ENCODE measurements at places on chromosomes 2 and 18. TPM values are rescaled to one million over a fixed set of nuclear protein-coding genes. Genes with fewer than 3 reads are reported as not detected.
A peak's percentile ranks its signal among the peaks of the same experiment; 100 is the strongest.

- DNase-seq = no peak
- no peak overlapping the region for H3K27ac ChIP-seq
- H3K4me1 ChIP-seq = no peaks in the 10 kb centered on the region
- no peaks in the 10 kb centered on the region for H3K27me3 ChIP-seq
Measured at GRCh38 chr2:78908973-78909372, 116.5 kb upstream of the REG3G start.

GRCh38 chr2:17043173-17043572, 377.5 kb upstream of the CYRIA start:
- no peak for DNase-seq
- no peaks in the 10 kb centered on the region for H3K36me3 ChIP-seq
- no peak overlapping the region for H3K4me3 ChIP-seq
- no peaks in the 10 kb centered on the region for H3K4me1 ChIP-seq

DNA sequence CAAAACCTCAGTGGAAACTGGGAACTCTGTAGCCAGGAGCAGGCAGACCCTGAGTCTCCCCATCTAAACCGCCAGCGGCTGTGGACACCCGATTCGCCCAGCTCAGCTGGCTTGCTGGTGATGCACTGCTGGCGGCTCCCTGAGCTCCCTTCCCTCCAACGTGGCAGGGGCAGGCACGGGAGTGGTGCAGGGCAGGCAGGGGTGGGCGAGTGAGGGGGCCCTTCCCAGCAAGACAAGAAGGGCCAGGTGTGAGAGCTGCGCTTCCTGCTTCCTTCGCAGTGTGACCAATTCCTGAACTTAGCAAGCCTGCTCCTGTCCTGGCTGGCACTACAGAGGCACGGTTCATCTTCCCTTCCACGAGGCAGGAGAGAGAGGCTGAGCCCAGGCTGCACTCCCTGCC, 12.3 kb upstream of the SEMA4C start:
- DNase-seq = no peak
- no peaks in the 10 kb centered on the region for H3K27me3 ChIP-seq
- no peaks in the 10 kb centered on the region for H3K36me3 ChIP-seq
- H3K27ac ChIP-seq = no peak overlapping the region
- no peak overlapping the region for H3K4me3 ChIP-seq

DNA sequence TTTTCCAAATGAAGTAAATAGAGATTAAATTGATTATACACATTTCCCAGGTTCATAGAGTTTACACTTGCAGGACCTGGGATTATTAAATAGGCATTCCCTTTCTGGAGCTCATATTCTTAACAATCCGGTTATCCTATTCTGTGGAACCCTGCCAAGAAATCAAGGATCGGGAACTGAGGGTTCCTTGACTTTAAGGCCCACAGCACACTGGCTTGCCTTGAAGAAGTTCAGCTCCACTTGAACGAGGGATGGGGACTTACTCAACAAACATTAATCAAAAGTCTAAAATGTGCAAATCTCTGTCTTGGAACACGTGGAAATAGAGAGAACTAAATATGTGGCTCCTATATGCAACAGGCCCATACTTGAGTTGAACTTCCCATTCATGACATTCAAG, 142.3 kb upstream of the RGPD4 start:
- no peak for DNase-seq
- H3K27ac ChIP-seq = no peak overlapping the region
- no peak overlapping the region for H3K4me3 ChIP-seq
- no peaks in the 10 kb centered on the region for H3K27me3 ChIP-seq

The PHLPP1 gene
- total RNA-seq = 14.7 TPM

GRCh38 chr2:205836477-205837221, 154.3 kb downstream of the NRP2 start:
- H3K4me3 ChIP-seq = no peak overlapping the region
- no peaks in the 10 kb centered on the region for H3K36me3 ChIP-seq
- peak; percentile 26 for DNase-seq
- no peaks in the 10 kb centered on the region for H3K4me1 ChIP-seq

DNA sequence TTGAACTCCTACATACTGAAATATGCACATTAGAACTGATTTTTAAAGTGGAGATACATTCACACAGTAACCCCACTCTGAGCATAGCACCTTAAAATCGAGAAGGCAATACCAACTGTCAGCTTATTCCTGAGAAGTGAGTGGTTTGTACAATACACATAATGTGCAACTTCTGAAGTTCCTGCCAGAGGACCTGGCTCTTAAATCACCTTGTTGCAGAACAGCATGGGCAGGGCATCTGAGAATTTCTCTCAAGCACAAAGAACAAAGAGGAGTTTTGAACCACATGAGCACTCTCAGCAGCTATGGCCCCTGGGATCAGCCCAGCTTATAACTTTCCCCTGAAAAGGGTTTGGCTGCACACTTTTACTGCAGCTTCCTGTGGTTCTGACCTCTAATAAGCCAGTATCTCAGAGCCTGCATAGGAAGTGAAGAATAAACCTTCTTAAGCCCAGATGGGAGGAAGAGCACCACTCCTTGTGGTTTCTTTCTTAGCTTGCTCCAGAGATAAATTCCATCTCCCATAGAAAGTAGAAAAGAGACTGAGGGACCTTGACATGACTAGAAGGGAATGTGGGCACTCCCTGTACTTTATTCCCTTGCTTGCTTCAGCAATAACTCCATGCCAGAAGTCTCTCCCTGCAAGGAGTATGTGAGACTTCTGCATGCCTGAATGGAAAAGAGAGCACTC, 862.3 kb downstream of the SUCLG1 start:
- H3K36me3 ChIP-seq = no peaks in the 10 kb centered on the region
- H3K27ac ChIP-seq = no peak overlapping the region
- no peak for DNase-seq
- no peaks in the 10 kb centered on the region for H3K4me1 ChIP-seq

- H3K4me3 ChIP-seq = no peak overlapping the region
- H3K27ac ChIP-seq = no peak overlapping the region
- H3K27me3 ChIP-seq = no peaks in the 10 kb centered on the region
- no peak for DNase-seq
- H3K4me1 ChIP-seq = peaks cover 15% of the 10 kb centered on the region
Measured at GRCh38 chr18:9688036-9688741, 19.9 kb upstream of the RAB31 start.

The RTP5 gene
- total RNA-seq = 2.1 TPM

The POTEI gene
- total RNA-seq = 0.89 TPM

DNA sequence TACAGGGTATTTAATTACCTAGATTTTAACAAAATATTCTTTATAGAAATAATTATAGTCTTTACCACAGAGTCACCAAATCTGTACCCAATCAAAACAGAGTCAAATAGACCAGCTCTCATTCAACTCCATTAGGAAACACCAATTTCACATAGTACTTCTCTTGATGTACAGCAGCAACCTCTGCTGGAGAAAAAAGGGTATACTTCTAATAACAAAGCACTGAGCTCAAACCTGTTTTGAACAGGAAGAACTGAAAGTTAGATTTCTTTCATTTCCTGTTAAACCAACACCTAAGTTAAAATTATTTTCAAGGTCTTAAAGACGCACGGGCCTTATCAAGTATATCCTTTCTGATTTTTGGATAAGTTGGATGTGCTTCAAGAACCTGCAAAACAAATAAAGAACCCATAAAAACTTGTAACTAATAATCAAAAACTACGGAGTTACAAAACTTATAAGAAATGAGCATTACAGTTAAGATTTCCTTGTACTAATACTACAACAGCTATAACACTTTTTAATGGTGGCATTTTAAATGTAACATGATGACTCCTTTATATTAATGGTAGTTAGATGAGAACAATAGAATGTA, 79.0 kb downstream of the TTC21B start:
- H3K27me3 ChIP-seq = no peaks in the 10 kb centered on the region
- H3K4me3 ChIP-seq = no peak overlapping the region
- H3K4me1 ChIP-seq = no peaks in the 10 kb centered on the region
- DNase-seq = no peak
- H3K27ac ChIP-seq = no peak overlapping the region

DNA sequence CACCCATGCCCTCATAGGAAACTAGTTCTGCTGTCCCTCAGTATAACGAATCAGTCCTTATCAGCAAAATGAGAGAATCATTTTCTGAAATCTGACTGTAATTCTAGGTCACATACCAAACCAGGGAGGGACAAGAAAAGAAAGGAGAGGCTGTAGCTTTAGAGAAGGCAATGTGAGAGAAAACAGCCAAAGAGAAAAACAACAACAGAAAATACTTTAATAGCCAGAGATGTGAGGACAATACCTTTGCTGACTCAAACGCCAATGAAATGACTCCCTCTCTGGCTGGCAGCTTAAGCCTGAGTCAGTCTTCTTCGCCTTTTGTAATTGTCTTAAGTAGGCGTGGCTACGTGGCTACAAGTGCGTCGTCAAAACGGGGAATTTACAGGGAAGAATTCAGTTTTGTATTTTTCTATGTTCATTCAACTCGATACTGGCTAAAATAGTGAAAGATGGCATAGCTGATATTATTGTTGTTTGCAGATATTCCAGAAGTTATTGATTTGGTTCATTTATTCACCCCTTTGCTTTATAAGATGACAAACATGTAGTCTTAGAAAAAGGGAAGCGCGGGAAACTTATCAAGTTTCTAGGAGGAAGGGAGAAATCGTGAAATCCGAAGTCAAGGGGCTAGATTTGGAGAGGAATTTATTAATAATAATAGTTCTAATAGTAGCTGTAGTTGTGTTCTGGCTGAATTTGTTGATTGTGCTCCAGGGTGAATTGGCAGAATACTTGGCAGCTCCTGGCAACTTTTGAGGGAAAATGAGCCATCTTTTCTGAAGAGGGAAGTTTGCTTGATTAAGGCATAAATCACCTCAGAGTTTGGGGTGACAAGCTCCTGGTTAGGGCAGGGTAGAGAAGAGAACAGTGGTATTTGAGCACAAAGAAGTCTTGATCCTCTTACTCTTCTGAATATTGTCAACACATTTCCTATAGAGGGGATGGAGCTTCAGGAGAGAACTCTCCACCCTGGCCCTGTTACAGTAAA, at the start of gene IL1A:
Gene IL1A (minus strand): TSS at position 295 of the 991 bp plus-strand sequence. CDS start 723 bp downstream, outside the sequence.
- H3K4me3 ChIP-seq = no peak within 1 kb of the TSS
- no peaks in the 10 kb centered on the region for H3K36me3 ChIP-seq
- H3K27me3 ChIP-seq = no peaks in the 10 kb centered on the region
- H3K27ac ChIP-seq = no peak within 1 kb of the TSS

- H3K4me3 ChIP-seq = no peak overlapping the region
- no peaks in the 10 kb centered on the region for H3K36me3 ChIP-seq
- DNase-seq = no peak
- H3K27ac ChIP-seq = no peak overlapping the region
- no peaks in the 10 kb centered on the region for H3K27me3 ChIP-seq
Measured at GRCh38 chr2:229090225-229090624, 180.9 kb downstream of the PID1 start.

DNA sequence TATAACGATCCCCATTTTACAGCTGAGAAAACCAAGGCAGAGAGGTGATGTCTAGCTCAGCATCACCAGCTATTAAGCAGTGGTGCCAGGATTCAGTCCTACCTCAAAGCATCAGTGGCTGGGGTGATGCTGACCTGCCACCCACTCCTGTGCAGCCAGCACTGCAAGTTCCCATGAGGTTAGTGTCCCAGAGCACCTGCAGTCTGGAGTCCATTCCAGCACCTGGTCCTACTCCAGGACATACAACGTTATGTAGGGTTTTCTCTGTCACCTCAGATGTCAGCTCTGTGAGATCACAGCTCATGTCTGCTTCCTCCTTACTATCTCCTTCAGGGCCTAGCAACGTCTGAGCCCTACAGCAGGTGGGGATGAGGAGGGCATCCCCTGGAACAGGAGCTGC, 328.0 kb upstream of the HS6ST1 start:
- H3K27me3 ChIP-seq = no peaks in the 10 kb centered on the region
- no peak for DNase-seq
- H3K27ac ChIP-seq = no peak overlapping the region
- no peak overlapping the region for H3K4me3 ChIP-seq

- H3K27me3 ChIP-seq = peaks cover 13% of the 10 kb centered on the region
- no peak for DNase-seq
- H3K36me3 ChIP-seq = no peaks in the 10 kb centered on the region
- H3K4me1 ChIP-seq = no peaks in the 10 kb centered on the region
- H3K27ac ChIP-seq = no peak overlapping the region
Measured at GRCh38 chr2:219335373-219335786, 2.8 kb upstream of the RESP18 start.

The NT5DC4 gene
- total RNA-seq = 5.2 TPM

DNA sequence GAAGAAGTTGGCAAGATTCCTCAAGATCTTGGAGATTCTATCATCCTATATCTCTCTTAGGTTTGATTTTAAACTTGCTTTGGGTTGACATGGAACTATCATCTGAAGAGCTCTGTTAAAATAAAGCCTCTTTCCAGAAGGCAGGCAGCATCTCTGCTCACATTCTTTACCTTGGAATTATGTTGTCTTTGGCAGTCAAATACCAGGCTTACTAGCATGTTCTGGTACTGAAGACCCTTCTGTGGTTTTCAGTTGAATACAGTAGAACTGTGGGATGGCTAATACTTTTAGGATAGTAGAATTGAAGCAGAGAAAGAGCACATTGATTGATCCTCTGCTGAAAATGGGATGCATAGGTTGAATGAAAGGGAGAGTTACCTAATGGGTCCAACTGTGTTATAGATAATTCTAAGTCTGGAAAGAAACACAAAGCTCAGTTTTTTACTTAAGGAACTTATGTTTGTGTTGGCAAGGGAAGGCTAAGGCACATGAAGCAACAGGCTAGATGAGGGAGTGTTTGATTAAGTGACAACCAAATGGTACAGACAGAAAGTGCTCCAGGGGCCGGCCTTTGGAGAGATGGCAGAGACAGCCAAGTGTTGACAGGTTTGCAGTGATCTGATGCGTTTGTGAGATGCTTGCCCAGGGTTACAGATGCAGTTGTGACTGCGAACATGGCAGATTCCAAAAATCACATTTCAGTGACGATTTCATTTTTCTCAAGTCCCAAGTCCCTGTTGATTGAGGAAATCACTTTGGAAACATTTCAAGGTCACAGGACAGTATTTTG, 397.9 kb downstream of the MEIS1 start:
- H3K4me3 ChIP-seq = no peak overlapping the region
- H3K36me3 ChIP-seq = no peaks in the 10 kb centered on the region
- H3K27ac ChIP-seq = no peak overlapping the region
- no peaks in the 10 kb centered on the region for H3K4me1 ChIP-seq
- no peaks in the 10 kb centered on the region for H3K27me3 ChIP-seq

GRCh38 chr2:73289304-73289703, 4.0 kb downstream of the EGR4 start:
- no peak overlapping the region for H3K4me3 ChIP-seq
- DNase-seq = no peak
- H3K36me3 ChIP-seq = no peaks in the 10 kb centered on the region

The MAP3K19 gene
- total RNA-seq = 27.2 TPM

DNA sequence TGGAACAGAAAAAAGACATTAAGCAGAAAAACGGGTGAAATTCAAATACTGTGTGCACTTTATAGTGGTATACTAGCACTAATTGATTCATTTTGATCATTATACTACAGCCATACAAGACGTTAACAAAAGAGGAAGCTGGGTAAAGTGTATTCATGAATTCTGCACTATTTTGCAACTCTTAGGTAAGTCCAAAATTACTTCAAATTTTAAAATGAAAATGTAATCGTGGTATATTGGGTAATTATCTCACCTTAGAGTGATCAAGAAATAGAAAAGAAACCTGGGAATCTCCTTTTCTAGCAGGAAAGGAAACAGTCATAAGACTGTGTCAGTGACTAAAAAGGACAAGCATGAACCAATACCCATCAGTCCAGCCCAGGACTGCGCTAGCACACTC, 5.4 kb downstream of the TGFBRAP1 start:
- no peaks in the 10 kb centered on the region for H3K27me3 ChIP-seq
- no peak overlapping the region for H3K27ac ChIP-seq
- H3K4me3 ChIP-seq = no peak overlapping the region
- H3K4me1 ChIP-seq = peaks cover 11% of the 10 kb centered on the region
- no peaks in the 10 kb centered on the region for H3K36me3 ChIP-seq

Measured in upper lobe of left lung (tissue), 6 donors.